Hippocampal formation (tissue), 2 donors: ENCODE measurements at places on chromosomes 12 and 14.

DNA sequence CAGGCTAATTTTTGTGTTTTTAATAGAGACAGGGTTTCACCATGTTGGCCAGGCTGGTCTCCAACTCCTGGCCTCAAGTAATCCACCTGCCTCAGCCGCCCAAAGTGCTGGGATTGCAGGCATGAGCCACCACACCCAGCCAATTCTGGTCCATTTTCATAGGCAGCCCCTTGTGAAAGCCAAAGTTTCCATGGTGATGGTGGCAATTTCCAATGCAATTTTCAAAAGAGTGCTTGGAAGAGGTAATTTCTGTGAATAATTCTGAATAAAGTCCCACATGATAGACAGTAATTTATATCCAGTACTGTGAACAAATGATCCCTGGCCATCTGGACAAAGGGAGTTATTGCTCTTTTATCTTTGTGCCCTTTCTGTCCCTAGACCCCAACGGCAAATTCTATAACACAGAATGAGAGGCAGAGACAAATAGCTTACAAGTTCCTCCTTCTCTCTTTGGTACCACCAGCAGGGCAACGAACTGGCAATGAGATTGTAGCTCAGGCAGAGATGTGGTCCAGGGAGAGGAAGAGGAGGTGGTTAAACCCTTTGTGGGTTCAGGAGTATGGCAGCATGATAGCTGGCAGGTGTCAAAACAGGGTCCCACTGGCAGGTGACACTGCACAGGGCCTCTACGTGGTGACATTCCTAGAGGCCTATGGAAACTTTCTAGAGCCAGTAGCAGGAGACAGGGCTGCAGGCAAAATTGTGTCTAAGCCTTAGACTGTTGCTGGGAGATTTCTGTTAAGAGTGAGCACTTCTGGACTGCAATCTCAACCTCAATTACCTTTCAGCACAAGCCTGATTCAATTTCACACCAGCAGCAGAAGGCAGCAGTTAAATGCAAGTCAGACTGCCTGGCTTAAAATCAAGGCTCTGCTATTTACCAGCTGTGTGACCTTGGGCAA lies 46.5 kb downstream of the NT5DC3 start:
- DNase-seq = no peak

DNA sequence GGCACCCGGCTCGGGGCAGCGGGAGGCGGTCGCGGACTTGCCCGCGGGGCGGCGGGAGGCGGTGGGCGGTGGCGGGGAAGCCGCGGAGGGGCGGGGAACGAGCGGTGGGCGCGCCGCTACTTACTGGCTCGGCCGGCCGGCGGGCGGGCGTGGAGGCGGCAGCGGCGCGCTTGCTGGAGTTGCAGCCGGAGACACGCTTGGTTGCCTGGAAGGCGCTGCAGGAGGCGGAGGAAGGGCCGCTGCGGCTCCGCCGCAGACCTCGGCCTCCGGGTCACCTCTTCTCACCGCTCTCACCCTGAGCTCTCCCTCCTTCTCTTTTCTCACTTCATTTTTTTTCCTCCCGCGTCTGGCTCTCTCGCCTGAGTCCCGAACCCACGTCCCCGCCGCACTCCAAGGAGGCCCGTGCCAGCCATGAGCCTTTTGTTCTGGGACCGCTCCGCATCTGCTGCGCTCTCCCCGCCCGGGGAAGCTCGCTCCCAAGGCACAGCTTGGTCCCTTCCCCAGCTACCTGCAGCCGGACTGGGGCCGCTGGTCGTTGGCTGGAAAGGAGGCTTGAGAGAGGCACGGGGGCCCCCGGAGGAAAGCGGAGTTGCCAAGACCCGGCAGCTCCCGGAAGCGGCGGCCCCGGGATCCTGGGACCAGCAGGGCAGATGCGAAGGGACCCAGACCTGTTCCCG lies 592 bp upstream of the KCNK10 start:
- DNase-seq = no peak

GRCh38 chr12:64611341-64612284 lies 1.3 kb downstream of the RASSF3 start:
- peak; percentile 18 for DNase-seq

DNA sequence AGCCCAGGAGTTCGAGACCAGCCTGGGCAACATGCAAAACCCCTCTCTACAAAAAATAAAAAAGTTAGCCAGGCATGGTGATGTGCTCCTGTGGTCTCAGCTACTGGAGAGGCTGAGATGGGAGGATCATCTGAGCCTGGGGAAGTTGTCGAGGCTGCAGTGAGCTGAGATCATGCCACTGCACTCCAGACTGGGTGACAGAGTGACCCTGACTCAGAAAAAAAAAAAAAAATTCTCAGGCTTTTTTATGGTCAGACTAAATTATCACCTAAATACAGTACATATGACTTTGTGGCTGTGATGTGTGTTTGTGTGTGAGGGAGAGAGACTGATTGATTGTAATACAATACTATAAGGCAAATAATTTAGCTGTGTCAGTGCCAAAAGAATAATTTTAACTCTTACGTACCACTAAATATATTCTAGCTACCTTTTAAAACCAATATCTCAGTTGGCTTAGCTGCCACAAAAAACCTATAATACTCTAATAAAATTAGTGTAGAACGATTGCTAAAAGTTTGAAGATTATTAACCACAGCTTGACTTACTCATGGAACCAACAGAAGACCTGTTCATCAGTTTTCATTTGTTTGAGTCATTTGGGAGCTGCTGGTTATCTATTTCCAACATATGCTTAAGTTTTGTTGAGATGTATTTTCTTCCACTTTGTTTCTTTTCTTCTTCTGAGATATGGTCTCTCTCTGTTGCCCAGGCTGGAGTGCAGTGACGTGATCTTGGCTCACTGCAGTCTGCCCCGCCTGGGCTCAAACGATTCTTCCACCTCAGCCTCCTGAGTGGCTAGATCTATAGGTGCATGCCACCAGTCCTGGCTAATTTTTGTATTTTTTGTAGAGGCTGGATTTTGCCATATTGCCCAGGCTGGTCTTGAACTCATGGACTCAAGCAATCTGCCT lies 58.0 kb downstream of the DIP2B start:
- DNase-seq = no peak

- no peak for DNase-seq
Observed at GRCh38 chr14:89252887-89253532, 164.0 kb downstream of the FOXN3 start.

DNA sequence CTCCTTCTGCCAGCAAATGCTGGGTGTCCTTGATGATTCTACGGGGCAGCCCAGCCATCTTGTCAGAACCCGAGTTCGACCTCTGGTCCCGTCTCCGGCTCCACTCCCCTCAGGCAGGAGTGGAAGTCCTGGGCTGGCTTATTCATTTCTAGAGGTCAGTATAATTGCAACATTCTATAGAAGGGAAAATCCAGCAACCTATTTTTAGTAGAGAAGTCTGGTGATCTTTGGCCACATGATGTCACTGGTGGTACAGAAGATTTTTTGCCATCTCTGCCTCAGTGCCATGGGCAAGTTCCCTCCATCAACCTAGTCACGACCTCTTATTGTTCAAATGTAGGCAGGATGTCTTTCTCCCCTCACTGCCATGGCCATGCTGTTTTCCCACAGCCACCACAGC lies 22.4 kb downstream of the OR10G2 start:
- DNase-seq = no peak

DNA sequence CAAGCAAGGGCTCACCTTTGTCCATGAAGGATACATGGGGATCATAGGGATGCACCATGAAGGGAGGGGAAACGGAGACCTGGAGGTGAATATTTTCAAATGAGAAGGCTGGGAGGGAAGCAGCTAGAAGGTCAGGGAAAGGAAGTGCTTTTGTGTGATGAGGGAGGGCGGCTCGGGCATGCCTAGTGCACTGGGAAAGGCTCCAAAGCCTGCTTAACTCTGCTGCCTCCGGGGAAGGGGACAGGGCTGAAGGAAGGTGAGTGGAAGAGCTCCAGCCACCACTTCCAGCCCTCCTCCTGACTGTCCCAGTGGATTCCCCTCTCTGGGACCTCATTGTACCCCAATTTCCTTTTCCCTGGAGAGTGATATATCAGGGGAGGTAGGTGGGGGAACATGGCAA lies 149.4 kb upstream of the PRMT8 start:
- no peak for DNase-seq

GRCh38 chr12:50425589-50426258 lies 25.0 kb downstream of the LARP4 start:
- DNase-seq = no peak

GRCh38 chr12:121791671-121792551 lies 1.6 kb downstream of the RHOF start:
- no peak for DNase-seq

DNA sequence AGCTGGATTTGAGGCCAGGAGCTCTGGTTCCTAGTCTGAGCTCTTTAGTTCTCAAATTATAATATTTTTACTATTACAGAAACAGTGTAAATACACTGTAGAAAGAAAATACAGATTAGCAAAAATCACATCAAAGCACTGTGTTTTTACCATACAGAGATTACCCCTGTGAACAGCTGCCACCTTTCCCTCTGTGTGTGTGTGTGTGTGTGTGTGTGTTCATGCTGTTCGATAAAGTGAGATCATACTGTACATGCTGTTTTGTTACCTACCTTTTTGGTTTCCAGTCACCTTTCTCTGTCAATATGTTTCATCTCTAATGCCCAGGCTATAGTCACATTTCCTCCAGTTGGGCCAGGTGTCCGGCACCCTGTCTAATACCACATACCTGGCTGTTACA lies 26.9 kb downstream of the MVK start:
- DNase-seq = no peak

DNA sequence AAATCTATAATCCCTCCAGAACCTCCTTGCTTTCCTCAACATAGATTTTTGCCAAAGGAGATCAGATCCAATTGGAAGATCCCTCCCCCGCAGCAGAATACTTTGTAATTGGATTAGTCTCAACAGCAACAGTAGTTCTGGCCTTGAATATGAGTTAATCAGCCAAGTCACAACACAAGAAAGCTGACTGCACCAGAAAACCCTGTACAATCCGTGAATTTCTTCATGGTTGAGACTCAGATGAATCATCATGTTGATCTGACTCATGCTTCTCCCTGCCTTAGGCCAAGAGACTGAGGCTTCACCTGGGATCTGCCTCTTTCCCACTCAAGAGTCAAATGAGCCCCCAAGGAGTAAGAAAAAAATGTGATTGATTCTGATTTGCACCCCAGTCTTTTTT lies 3.0 kb upstream of the METTL17 start:
- no peak for DNase-seq

GRCh38 chr12:24177889-24178288 lies 228.4 kb upstream of the SOX5 start:
- no peak for DNase-seq

DNA sequence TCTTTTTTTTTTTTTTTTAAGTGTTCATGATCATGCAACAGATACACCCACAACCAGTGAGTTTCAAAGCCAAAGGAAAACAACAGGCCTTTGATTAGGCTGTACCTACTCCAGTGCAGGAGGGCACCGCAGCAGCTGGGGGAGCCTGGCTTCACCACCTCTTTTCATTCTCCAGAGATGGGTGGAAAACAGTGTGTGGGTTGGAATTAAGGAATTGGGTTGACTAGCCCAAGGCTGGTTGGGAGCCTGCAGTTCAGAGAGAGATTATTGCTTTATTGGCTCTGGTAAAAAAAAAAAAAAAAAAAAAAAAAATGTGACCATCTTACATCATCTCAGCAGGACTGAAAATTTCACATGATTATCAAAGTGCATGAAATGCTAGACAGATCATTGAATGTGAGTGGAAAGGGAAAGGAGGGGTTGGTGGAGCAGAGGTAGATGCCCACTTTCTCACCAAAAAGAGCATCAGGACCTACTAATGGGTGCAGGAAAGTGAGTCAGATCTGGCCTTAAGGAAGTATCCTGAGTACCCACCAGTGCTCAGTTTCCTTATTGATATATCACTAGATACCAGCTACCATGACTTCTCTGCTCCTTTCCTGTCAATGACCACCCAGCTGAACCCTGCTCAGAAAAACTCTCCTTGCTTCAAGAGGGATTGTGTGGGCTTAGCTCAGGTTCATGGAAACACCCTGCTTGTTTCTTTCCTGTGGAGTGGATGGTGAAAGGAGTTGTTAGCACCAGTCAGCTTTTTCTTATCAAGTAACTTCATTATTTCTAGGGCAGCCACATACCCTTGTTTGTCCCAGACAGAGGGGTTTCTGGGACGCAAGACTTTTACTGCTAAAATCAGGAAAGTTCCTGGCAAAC lies 54.8 kb upstream of the DYRK2 start:
- DNase-seq = no peak

GRCh38 chr14:35931346-35931745 lies 105.2 kb downstream of the BRMS1L start:
- DNase-seq = no peak

DNA sequence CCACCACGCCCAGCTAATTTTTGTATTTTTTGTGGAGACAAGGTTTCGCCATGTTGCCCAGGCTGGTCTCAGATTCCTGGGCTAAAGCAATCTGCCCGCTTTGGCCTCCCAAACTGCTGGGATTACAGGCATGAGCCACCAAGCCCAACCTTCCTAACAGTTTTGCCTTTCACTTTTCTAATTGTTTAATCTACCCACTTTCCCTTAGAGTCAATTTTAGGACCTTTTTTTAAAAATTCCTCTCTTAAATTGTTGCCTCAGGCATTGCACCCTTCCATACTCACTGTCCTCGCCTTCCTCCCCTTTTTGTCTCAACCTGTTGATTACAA lies 11.5 kb downstream of the ZFHX2 start:
- no peak for DNase-seq

DNA sequence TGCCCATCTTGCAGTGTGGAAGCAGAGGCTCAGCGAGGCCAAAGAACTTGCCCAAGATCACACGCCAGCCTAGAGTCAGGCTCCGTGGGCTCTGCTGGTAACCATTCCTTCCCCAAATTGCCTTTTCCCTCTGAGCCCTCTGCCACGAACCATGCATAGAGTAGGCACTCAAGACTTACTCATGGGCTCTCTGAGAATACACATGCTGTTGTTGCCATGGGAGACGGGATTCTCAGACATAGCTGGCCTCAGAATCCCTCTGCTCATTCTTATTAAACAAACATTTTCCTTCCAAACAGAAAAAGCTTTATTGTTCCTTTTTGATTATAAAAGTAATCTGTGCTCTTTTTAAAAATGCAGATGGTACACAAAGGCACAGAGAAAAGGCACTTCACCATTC lies 52.5 kb upstream of the WSCD2 start:
- no peak for DNase-seq

GRCh38 chr12:80713419-80713818 lies 3.3 kb upstream of the MYF5 start:
- no peak for DNase-seq

DNA sequence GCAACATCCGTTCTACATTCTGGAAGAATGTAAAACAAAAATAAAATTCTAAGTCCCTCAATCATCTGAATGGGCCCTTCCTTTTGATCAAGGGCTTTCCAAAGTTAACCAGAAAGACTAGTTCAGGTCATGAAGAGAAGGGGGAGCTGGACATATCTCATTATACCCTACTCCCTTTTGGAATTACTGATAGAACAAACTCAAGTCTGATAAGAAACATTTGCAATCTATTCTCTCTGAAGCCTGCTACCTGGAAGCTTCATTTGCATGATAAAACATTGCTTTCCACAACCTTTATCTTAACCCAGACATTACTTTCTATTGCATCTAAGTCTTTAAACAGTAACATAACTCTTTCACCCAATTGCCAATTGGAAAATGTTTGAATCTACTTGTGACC lies 8.3 kb upstream of the ACSM4 start:
- no peak for DNase-seq

- DNase-seq = no peak
Observed at GRCh38 chr12:26164118-26164517, 31.3 kb upstream of the SSPN start.
